Liver (tissue), 10 donors: ENCODE measurements at places on chromosomes 7 and 10.

DNA sequence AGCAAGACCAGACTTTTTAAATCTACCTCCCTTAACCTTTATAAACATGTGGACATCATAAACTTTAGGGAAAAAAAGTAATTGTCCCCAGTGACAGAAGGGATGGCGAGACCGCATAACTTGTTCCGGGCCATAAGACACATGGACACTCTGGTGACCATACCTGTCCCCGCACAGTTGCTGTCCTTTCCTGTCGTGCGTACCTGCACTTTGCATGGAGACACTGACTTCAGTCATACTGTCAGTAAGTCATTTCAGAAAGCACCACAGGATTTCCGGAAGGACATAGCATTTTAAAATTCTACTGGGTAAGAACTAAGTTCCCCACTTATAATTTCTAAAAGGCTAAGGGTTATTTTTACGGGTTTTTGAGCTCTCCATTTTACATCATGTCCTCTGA, 120.9 kb downstream of the CREB5 start:
- DNase-seq: no peak

- no peak for DNase-seq
Measured at GRCh38 chr10:109902992-109903947, 20.0 kb downstream of the XPNPEP1 start.

DNA sequence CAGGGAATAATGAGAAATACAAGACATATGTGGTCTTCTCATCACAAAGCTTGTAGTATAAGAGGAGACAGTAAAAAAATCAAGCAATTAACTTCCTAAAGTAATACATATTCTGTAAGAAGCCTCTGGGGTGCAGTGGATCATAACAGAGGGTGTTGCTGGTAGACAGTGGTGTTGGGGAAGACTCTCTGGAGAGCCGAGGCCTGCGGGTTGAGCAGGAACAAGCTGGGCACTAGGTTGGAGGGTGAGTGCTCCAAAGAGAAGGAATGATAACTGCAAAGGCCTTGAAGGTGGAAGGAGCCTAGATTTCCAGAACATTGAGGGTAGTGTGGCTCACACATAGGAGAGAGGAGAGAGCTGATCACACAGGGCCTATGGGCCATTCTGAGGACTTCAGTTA, 1.5 kb downstream of the GIMAP4 start:
- no peak for DNase-seq

- DNase-seq: no peak
Measured at GRCh38 chr7:66326501-66327215, 121.5 kb downstream of the TPST1 start.

- DNase-seq: no peak
Measured at GRCh38 chr10:102668326-102669107, 24.2 kb downstream of the TRIM8 start.

GRCh38 chr10:74888962-74889661, 62.7 kb downstream of the KAT6B start:
- DNase-seq: no peak

- no peak for DNase-seq
Measured at GRCh38 chr10:52447931-52448353, 133.9 kb downstream of the DKK1 start.

GRCh38 chr7:150958597-150958996, 19.5 kb downstream of the KCNH2 start:
- DNase-seq: no peak

DNA sequence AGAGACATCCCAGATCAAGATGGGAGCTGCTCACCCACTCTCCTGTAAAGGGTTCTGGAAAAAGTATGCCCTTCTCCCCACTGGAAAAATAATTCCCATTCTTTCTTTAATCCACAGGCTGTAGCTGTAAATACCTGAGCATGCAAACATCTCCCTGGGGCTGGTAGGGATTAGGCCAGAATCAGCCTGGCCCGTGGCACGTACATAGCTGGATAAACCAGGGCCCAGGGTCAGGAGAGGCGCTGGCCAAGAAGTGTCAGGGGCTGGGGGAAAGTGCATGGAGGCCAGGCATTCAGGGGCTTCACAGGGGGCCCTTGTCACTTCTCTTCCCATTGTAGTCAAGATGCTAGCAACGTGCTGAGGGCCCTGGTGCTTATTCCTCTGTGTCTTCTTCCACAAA, 30.7 kb upstream of the AQP1 start:
- DNase-seq: no peak

DNA sequence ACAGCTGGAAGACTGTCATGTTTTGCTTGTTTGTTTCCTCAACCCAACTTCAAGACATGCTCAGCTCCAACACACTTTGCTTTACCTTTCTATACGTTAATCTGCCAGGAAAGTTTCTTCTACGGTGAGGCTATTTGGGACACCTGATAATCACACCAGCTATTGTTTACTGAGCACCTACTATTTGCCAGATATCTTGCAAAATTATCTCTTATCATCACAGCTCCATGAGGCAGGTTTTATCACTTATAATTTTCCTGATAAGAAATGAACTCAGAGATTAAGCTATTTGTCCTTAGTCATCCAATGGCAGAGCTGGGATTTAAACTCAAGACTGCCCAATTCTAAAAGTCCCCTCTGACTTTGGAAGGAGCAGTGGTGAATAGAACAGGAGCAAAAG, 117.4 kb downstream of the CREB5 start:
- no peak for DNase-seq

- no peak for DNase-seq
Measured at GRCh38 chr7:116449950-116450349, 49.6 kb upstream of the CAV2 start.

DNA sequence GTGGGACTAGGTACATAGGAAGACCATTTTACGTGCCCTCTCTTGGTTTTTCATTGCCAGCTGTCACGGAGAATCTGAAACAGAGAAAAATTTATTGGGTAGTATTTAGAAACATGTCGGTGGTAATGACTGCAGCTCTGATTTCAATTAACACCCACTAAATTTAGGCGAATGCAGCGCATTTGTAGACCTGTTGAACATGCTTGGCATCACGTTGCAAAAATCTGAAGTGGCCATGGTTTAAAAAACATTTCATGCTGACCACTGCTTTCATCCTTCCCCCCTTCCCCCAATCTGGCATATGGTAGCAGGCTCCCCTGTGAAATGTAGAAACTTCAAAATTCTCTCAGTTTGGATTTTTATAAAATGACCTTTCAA, 34.0 kb downstream of the LRMDA start:
- DNase-seq: no peak

- no peak for DNase-seq
Measured at GRCh38 chr7:53504914-53505313, 469.5 kb downstream of the POM121L12 start.

GRCh38 chr7:32167256-32167655, 97.0 kb upstream of the PDE1C start:
- DNase-seq: no peak

DNA sequence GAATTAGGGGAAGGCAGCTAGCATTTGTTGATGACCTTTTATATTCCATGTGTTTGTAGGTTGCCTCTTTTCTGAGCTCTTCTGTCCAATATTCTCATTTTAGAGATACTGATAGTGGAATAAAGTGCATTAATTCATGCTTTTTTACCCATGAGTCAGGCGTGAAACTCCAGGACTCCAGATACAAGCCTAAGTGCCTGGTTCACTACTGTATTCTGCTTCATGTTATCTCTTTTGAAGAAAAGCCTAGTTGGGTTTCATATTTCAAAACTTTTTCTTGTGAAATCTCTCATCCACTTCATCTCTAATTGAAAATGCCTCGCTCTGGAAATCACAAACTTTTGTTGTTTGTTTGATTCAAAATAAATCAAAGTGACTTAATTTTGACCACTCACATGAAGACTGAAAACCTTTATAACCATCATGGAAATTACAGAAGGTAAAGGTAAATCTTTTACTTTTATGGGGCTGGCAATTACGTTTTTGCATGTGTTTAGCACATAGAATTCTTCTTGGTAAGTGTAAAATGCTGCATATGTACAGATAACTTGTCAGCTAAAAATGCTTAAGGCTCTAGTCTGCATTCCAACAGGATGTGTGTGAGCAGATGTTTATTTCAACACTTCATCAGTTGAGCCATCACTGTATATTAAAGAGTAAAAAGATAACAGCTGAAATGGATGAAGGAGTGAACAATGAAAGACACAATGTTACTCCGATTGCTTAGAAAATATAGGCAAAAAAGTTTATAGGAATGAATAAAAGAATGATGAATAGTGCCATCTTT, 961.8 kb upstream of the CELF2 start:
- no peak for DNase-seq

DNA sequence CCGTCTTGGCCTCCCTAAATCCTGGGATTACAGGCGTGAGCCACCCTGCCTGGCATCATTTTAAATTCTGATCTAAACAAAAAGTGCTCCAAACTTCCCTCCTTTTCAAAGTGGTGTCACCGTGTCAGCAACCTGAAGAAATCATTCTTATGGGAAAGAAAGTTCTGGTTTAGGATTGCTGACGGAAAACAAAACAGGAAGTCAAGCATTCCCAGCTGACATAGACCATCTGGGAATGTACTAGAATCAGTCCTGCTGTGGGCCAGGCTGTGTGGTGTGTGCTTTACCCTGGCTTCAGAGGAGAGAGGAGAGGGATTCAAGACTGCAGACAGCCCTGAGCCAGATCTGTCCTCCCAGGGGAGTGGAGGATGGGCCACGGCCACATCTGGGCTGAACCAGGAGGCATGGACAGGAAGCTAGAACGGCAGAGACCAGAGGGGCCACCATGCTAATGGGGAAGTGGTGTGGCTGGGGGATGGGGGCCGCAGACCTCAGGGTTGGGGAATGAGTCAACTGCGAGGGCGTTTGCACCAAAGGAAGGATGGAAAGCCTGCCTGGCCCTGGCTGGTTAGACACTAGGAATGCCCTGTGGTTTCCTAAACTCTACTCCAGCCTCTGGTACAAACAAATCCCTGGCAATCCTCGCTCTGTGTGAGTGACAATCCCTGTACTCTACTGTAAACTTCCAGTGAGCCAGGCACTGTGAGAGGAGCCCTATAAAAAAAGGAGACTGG, 16.7 kb upstream of the CLIP2 start:
- DNase-seq: no peak

DNA sequence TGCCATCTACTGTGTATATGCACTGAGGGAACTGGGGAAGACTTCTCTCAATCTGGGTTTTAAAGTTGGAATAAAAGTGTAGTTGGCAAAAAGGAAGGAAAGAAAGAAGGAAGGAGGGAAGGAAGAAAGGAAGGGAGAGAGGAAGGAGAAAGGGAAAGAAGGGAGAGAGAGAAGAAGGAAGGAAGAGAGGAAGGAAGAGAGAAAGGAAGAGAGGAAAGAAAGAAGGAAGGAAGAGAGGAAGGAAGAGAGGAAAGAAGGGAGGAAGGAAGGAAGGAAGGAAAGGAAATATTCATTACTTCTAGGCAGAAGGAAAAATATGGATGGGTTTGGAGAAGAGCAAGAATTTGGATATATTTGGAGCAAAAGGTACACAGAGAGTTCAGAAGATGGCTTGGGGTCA, 343.6 kb upstream of the AUTS2 start:
- DNase-seq: no peak

DNA sequence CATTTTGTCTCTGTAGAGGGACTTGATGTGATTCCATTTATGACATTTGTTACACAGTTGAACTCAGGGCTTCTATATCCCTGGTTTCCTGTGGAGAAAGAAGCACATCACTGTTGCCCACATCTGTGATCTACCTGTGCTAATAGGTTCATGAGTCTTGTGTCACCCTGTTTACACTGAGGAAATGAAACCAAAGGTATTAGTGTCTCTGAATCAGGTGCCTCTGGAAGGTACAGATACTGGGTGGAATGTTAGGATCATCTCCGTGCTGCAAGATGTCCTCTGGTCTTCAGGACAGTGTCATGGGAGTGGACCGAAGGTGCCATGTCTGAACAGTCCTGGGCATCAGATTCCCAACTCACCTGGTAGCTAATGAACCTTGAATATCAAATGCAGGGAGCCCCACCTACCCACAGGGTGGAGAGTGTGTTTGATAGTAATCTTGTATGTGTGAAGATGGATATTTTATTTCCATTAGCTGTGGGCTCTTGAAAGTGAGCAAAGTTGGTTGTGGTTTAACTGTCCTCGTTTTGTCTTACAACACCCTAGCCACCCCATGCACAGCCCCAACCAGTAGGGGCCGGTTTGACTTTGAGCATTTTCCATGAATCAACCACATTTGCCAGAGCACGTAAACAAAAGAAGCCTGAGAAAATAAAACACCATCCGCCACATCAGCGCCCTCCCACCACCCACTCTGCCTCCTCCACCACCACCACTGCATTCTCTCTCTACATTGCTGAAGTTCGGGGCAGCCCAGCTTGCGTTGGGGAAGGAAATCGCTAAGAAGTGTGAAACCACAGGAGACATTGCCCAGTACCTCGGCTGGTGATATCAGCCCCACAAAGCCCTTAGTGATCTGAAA, 40.7 kb downstream of the TARP start:
- no peak for DNase-seq

DNA sequence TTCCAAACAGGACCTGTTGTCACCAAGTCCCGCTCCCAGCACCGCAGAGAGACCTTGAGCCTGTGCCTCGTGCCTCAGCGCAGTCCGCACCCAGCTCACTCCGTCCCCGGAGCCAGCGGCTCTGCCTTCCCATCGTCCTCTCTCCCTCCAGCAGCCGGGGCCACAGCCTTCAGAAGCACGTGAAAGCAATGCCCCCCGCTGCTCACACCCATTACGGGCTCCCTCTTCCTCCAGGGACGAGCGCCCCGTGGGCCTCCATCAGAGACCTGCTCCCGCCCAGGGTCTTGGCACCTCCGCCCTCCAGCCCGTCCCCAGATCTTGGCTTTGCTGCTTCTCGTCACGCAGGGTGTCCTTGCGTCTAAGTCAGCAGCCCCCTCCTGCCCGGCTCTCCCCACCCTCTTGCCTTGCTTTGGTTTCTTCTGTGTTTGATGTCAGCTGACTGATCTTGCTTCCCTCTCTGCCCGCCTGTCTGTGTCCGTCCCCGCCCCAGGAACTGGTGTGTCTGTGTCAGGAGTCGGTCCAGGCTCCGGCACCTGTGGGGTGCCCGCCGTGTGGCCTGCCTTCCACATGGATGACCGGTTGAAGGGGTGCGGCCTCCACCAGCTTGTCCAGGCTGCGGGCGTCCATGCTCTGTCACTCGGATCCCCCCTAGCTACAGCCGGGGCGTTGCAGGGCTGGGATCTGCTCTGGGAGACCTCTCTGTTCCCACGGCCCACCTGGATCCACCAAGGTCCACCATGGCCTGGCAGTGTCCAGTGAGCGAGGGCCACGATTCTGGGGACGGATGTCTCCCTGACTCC, 61.9 kb downstream of the FOXL3 start:
- no peak for DNase-seq
